ENCODE measurements at places on chromosomes 1 and 21.
A peak's percentile ranks its signal among the peaks of the same experiment; 100 is the strongest.

- no peak for DNase-seq
Measured at GRCh38 chr1:59674595-59674994, 140.2 kb upstream of the HOOK1 start.

GRCh38 chr1:167428395-167428794 is 89.9 kb downstream of the CD247 start:
- no peak for DNase-seq

GRCh38 chr1:203227371-203228083 is 1.9 kb downstream of the CHIT1 start:
- no peak for DNase-seq

DNA sequence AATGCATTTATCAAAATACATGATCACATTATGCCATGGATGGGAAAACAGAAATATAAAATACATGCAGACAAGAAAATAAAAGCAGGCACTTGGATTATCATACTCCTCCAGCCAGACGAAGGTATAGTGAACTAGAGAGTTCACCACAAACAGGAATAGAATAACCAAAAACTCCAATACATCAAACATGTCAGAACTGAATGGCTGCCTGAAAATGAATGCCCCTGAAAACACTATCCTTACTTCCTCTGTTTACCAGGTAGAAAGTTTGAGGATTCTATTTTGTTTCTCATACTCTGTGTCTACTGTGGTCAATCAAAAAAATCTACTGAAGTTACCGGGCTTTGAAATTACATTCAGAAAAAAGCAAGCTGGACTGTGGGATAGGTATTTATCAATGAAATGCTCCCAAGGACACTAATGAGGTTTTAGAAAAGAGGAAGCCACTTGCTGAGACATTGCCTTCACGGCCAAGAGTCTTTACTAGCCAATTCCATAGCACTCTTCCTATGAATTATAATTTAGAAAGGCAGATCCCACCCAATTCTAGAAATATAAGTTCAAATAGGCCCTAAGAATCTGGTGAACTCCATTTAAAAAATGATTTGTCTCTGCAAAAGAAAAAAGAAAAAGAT is 197.7 kb downstream of the SMYD3 start:
- no peak for DNase-seq

DNA sequence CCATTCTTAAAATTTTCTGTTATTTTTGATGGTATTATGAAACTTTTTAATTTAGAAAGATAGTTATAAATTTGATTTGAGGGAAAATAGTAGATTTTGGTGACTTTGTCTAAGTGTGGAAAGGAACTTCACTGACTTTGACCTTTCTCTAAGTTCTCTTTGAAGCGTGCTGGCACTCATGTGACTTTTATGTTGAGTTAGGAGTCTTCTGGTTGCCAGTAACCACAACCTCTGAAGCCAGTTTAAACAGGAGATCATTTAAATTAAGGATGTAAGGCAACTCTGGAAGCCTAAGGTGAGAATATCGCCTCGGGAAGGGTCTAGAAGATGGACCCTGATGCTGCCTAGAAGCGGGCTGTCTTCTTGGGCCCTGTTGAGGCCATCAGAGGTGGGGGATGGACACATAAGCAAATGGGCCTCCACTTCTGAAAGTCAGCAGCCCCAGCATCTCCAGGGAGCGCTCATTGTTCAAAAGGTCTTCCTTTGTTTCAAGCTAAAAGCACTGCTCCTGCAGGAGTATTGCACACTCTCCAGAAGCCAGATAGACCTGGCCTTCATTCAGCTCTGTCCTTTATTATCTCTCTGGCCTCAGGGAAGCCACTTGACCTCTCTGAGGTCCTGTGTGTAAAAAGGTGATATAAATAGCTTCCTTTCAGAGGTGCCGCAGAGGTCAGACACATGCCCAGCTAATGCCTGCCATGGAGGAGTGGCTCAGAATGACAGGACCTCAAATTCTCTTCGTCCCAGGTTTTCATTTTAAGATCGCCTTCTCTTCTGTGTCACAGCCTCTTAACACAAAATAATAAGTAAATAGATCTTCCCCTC is 5.1 kb upstream of the RCAN1 start:
- DNase-seq, result no peak

DNA sequence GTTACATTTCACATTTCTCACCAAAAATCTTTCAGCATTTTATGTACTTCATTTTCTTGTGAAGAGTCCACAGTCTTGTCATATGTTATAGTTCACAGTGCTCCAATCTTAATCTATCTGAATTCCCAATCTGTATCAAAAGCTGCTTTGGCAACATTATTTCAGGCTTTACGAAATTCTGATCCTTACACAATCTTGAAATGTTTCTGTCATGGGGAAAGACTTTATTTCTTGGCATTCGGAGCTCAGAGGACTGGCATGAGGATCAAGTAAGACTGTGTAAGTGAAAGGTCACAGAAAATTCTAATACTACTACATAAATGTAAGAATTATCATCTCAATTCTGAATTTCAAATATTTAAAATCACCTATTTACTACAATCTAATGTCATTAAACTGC is 2.0 kb downstream of the USP33 start:
- DNase-seq, result no peak

GRCh38 chr1:60129911-60130310 is 56.3 kb upstream of the C1orf87 start:
- no peak for DNase-seq

DNA sequence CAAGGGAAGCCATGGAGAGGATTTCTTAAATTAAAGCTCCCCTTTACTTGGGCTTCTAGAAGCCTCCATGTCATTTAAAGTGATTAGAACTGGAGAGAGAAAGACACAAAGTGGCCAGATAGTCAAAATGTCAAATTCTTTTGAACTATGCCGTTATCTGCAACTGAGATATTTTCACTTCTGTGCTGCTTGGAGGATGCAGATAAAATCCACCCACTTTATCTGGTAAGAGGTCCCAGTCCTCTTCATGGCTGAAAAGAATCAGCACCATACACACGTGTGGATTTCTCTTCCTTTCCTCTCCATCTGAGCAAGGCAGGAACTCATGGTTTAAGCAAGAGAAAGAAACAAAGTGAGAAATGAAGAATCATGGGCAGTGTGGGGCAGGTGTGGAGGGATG is 276.9 kb upstream of the RUNX1 start:
- no peak for DNase-seq

- no peak for DNase-seq
Measured at GRCh38 chr1:8104278-8105236, 78.4 kb upstream of the ERRFI1 start.

DNA sequence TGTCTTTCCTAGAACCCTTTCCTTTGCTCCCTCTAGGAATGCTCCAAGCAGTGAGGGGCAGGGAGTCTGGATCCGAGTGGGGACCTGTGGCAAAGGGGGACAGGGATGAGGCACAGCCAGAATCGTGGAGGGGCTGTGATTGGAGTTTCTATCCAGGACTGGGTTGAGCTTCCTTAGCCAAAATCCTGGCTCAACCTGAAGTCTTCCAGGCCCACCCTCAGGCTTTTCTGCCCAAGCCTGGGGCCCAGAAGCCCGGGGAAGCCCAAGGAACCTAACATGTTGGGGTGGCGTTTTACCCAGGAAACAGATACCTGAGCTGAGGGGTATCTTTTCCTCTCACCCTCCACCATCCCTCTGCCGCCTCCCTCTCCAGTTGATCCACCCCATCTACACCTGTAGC is 5.4 kb downstream of the MYOG start:
- no peak for DNase-seq

GRCh38 chr1:54989968-54990810 is 8.5 kb upstream of the BSND start:
- DNase-seq, result no peak

DNA sequence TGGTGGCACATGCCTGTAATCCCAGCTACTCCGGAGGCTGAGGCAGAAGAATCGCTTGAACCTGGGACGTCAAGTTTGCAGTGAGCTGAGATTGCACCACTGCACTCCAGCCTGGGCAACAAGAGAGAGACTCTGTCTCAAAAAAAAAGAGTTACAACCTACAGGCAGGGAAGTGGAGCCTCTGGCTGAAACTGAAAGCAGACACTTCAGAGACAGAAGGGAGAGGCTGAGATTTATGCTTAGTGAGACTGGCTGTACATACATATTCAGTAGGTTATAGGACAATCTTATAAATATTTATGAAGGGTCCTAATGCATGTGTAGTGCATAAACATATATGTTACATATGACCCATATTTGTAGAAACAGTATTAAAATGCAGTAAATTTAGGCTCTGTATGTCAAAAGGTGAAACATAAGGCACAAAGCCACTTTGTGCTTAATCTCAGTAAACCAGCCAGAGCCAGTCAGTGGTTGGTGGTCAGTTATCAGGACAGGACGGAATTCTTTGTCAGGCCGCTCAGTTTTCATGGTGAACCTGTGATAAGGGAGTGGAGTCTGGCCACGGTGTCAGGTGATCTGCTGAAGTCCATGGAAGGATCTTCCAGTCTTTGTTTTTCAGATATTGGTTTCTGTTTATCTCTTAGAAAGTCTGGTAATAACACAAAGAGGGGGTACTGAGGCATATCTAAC is 13.7 kb downstream of the RHEX start:
- DNase-seq, result no peak

GRCh38 chr1:15114884-15115283 is 38.7 kb upstream of the TMEM51 start:
- no peak for DNase-seq

- no peak for DNase-seq
Measured at GRCh38 chr1:198623752-198624647, 14.8 kb upstream of the PTPRC start.

DNA sequence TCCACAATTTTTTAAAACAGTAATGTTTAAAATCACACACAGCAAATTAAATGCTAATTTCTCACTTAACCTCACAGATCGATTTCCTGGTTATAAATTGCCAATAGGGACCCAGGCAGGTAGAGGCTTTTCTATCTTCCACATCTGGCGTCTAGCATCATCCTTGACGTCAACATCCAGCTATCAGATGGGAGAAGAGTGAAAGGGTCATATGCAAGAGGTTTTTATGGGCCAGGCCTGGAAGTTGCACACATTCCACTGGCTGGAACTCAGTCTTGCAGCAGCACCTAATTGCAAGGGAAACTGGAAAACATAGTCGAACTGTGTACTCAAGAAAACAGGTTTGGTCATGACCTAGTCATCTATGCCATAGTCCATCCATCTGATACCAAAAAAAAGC is 6.0 kb upstream of the EEIG2 start:
- DNase-seq, result no peak

GRCh38 chr1:54623216-54624007 is at the start of gene FAM151A:
TSS of gene FAM151A (minus strand) at chr1:54623525. CDS start at chr1:54623395, 130 bp downstream.
- DNase-seq, result no peak

DNA sequence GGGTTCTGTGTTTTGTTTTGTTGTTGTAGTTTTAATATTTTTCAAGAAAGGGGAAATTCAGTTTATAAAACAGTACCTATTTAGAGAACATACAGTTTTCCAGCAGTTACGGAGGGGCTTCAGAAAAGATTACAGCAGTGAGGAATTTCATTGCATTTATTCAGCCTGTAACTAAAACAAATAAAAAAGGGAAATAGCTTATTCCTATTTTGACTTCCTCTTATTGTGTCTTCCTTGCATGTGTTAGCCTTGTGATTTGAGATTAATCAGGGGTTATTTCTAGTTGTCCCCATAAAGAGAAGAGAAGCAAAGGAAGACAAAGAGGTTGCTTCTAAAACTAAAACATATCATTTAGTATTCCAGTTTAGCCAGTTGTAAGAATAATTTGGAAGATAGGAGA is 35.0 kb downstream of the CTTNBP2NL start:
- DNase-seq, result no peak

DNA sequence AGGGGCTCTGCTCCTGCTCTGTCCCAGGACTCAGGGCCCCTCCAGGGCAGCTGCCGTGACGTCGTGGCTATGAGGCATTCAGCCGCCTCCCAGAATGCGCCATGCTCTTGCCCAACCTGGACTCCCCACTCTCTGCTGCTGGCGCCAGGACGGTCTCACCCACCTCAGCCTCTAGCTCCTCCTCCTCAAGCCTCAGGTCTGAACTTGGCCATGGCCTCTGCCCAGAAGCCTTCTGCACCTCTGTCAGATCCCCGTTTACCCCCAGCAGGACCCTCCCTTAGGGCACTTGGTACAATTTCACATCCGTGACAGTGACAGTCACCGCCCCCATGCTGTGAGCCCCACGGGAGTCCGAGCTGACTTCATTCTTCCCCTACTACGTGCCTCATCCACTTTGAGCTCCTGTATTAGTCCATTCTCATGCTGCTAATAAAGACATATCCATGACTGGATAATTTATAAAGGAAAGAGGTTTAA is 4.9 kb downstream of the CSTB start:
- DNase-seq, result no peak

- DNase-seq, result peak; percentile 13
Measured at GRCh38 chr1:83929184-83929583, 69.7 kb downstream of the TTLL7 start.

- no peak for DNase-seq
Measured at GRCh38 chr1:182803846-182804245, 14.3 kb downstream of the NPL start.

DNA sequence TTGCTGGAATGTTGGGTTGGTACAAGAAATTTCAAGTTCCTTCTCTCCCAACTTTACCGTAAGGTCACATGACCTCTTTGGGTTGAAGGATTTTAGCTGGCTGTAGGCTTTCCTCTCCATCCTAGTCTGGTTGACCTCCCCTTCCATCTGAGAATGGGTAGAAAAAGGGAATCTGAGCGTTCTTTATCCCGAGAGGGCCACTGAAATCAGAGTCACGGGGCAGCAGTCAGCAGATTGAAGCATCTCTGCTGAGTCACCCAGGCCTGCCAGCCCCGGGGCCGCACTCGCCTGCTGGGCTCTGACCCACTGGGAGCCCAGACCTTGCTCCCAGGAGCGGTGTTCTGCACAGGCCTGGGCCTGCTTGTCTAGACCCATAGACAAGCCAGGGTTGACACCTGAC is 31.0 kb downstream of the TMCC2 start:
- no peak for DNase-seq

DNA sequence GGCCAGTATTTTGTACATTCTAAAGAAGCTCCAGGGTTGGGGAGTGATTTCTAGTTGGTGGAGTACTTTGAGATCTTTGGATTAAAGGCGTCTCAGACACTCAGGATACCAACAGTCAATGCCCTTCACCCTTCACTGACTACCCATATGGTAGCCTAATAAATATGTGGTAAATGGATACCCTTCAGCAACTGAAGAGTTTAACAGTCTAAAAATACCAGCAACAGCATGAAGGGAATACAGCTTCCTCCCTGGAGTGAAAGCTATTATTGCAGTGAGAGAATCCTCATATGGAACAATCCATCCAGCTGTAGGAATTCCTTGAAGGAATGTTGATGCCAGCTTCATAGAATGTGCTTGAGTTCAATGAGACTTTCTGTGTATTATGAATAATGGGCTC is 26.8 kb downstream of the DNAJC11 start:
- DNase-seq, result no peak

All from AG04450 (cell line).